BJ (cell line): ENCODE measurements at places on chromosomes 12 and 14. TPM values are rescaled to one million over a fixed set of nuclear protein-coding genes. Genes with fewer than 3 reads are reported as not detected.
A peak's percentile ranks its signal among the peaks of the same experiment; 100 is the strongest.

DNA sequence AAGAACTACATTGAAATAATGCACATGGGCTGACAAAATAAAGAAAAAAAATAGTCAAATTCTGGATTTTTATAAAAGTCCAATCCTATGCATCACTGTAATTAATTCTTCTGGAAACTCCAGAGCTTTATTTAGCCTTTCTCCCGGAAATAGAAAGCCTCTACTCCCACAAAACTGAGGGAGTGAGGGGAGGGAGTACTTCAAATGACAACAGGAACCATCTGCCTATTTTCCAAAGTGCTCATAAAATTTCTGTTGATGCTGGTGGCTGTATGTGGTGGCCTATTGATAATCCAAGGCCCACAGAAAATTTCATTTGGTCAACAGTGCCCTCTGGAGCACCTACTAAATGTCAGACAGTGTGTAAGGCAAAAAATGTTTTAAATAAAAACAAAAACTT, 64.6 kb downstream of the KIF21A start:
- DNase-seq, result no peak

- no peak for DNase-seq
These were observed 6.4 kb downstream of the TMEM121 start for GRCh38 chr14:105532735-105533141.

- no peak for DNase-seq
These were observed 70.9 kb upstream of the ETV6 start for GRCh38 chr12:11578461-11578993.

DNA sequence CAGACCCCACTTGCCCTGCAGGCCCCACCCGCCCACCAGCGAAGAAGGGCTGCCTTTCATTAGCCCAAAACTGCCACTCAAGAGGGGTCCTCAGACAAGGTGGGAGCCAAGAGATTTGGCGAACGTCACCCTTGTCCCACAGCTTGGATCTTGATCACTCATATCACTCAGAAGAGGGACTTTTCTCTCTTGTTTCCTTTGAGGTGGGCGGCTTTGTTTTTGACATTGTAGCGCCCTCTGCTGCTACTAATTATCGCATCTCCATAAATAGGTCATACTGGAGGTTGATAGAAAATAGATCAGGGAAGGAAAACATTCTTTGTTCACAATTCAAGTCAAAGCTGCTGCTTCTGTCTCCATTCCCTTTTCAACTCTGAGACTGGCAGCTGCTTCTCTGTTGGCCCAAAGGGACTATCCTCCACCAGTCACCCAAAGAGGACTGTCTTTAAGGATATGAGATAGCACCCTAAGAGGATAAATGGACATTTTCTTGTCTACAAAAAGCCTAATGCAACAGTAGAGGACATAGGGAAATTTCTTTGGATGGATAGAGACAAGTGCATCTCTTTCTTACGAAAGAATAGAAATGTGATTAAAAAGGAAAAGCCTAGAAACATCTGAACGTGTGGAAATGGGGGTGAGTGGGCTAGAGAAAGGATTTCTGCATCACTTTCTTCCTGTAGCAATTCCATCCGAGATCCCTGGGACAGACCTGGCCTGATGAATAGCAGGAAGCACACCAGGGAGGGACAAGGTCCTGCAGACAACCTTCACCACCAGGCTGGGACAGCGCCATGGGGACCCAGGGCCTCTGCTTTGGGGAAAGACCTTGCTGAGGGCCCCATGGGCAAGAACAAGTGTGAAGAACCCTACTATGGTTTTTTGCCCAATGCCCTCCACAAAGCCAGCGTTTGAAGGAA, 115.8 kb downstream of the DAD1 start:
- no peak for DNase-seq

DNA sequence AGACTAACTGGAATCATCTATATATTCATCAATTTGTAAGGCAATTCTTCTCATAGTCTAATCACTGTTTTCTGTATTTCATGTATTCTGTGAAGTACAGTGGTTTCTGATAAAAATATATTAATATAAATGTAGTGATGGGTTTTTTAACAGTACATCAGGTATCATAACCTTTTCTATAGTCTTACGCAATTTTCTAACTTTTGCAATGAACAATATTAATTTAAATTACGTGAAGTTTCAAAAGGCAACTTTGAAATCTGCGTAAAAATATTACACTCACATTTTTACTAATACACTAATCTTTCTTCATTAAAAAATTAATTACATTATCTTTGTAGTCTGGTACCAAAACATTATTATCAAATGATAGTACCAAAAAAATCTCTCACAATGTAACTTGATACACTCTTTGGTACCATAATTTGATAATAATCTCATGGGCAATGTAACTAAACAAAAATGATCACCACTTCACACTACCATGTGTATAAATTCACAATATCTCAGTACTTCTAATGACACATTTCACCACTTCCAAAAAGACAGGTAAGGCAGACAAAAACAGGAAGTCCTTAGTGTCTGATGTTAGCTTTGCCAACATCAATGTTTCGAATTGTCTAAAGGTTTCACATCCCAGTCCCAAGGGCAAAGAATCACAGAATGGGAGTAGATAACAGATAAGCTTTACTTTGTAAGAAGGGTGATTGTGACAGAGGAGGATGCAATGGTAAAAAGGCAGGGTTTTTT, 8.7 kb downstream of the DNAI7 start:
- DNase-seq, result no peak

- DNase-seq, result no peak
These were observed 59.0 kb upstream of the CAPRIN2 start for GRCh38 chr12:30813525-30814294.

- DNase-seq, result no peak
These were observed 35.0 kb upstream of the BCL7A start for GRCh38 chr12:121986489-121987245.

DNA sequence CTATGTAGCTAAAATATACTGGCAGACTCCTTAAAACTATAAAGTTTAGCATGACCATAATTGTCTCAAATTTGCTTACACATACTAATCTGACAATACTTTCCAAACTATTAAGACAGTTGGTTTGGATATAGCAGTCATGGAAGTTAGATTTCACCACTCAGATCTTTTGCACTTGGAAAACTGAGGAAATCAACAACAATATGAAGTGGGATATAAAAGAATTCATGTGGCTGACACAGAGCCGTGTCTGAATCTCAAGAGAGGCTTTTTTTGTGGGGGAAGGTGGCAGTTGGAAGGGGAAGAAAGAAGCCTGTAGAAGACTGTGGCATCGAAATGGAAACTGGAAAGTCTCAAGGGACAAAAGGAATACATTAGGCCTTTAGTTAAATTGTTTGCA, 166.6 kb upstream of the FLRT2 start:
- DNase-seq, result no peak

- no peak for DNase-seq
These were observed 3.3 kb upstream of the NAA25 start for GRCh38 chr12:112111931-112112330.

DNA sequence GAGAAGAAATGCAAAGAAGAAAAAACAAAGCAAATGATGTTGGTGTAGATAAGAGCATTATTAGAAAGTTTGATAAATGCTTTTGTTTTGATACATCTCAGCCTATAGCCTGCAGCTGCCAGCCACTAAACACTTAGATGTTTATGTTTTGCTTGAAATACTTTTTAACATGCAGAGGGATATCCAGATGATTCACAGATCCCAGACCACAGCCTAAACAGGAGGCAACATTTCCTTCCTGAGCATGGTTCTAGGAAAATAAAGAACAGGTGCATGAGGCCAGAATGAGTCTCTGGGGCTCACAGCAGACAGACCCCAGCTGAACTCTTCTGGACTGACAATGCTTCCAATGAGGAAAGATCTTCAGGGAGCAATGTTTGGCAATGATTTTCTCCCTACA, 103.7 kb upstream of the EEA1 start:
- DNase-seq, result no peak

GRCh38 chr14:59252772-59253500, 64.5 kb downstream of the DAAM1 start:
- no peak for DNase-seq

GRCh38 chr12:108752387-108752786, 21.1 kb upstream of the CORO1C start:
- DNase-seq, result no peak

GRCh38 chr14:50000380-50001150, 107.7 kb downstream of the ARF6 start:
- peak; percentile 89 for DNase-seq

DNA sequence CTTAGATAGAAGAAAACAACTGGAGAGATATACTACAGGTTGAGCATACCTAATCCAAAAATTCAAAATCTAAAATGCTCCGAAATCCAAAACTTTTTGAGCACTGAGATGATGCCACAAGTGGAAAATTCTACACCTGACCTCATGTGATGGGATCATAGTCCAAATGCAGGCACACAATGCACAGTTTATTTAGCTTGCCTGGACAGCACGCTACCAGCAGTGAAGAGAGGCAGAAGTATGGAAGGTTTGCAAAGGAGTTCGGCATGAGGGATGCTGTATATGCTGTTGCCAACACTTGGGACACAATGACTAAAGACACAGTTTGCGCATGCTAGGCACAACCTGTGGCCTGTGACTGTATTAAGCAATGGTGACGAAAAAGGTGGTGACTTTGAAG, 58.1 kb upstream of the CAND1 start:
- no peak for DNase-seq

GRCh38 chr12:110649341-110649847, 35.5 kb downstream of the TCTN1 start:
- DNase-seq, result no peak

DNA sequence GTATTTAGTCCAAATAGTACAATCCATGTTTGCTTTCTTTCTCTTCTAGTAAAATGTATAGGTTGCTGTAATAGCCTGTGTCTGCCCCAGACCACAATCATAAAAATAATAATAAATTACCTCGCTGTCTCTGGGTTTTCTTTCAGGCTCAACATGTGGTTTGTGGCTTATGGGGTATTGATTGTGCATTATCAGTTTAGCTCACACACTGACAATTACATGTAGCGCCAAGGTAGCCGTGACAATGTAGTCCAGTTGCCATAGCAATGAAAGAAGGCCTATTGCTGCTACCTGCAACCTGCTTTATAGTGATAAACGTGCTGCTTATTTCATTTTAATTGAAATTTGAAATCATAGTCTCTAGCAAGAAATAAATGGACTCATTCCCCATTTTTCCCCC, 1009.8 kb downstream of the NRXN3 start:
- DNase-seq, result no peak

- no peak for DNase-seq
These were observed 42.1 kb downstream of the MAP1LC3B2 start for GRCh38 chr12:116600959-116601918.

DNA sequence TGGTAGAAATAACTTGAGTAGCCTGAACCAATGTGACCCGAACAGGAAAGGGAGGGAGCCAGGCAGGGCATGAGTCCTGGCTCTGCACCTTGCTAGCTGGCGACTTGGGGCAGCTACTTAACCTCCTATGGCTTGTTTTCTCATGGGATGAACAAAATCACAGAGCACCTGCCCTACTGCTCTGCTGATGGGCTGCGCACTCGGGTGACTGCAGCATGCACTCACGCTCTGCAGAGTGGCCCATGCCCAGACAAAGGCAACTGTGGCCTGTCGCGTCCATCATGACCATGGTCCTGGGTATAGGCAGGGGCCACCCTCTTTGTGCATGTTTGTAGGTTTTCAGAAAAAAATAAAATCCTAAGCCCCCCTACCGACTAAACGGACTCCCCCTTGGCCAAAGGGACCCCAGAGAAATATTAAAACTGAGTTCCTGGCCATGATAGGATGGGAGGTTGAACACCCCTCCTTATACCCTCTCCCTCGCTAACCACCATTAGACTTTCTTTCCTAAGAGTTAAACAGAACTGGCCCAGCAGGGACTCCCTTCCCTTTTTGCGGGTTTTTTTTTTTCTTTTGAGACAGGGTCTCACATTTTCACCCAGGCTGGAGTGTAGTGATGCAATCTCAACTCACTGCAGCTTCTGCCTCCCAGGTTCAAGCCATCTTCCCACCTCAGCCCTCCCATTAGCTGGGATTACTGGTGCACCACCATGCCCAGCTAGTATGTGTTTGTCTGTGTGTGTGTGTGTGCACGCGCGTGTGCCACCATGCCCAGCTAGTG, 32.5 kb downstream of the VWF start:
- no peak for DNase-seq

Gene IFI27L2
- 122 and 201 TPM in 2 replicates for polyA plus RNA-seq

Gene PTPRR
- 0.40 and 0.77 TPM in 2 replicates for polyA plus RNA-seq

Gene NEUROD4
- not detected in 2 replicates for polyA plus RNA-seq

Gene IQSEC3
- not detected in 2 replicates for polyA plus RNA-seq

Gene CLEC6A
- not detected in 2 replicates for polyA plus RNA-seq

Gene BATF
- not detected in 2 replicates for polyA plus RNA-seq

Gene MIA2
- 11.4 and 15.8 TPM in 2 replicates for polyA plus RNA-seq

Gene ACOT4
- polyA plus RNA-seq, result 0.67 and 0.82 TPM in 2 replicates

Gene CLEC4D
- not detected in 2 replicates for polyA plus RNA-seq

Gene FBXO21
- polyA plus RNA-seq, result 28.9 and 29.8 TPM in 2 replicates

Gene TRPV4
- 7.4 and 13.4 TPM in 2 replicates for polyA plus RNA-seq
